ENCODE measurements at places on chromosomes 4 and X. TPM values are rescaled to one million over a fixed set of nuclear protein-coding genes. Genes with fewer than 3 reads are reported as not detected.

Gene MAGEB2
- not detected for total RNA-seq

GRCh38 chrX:55867181-55867651, 149.7 kb downstream of the RRAGB start:
- no peaks in the 10 kb centered on the region for H3K4me1 ChIP-seq
- H3K27me3 ChIP-seq = no peaks in the 10 kb centered on the region
- H3K27ac ChIP-seq = no peak overlapping the region

DNA sequence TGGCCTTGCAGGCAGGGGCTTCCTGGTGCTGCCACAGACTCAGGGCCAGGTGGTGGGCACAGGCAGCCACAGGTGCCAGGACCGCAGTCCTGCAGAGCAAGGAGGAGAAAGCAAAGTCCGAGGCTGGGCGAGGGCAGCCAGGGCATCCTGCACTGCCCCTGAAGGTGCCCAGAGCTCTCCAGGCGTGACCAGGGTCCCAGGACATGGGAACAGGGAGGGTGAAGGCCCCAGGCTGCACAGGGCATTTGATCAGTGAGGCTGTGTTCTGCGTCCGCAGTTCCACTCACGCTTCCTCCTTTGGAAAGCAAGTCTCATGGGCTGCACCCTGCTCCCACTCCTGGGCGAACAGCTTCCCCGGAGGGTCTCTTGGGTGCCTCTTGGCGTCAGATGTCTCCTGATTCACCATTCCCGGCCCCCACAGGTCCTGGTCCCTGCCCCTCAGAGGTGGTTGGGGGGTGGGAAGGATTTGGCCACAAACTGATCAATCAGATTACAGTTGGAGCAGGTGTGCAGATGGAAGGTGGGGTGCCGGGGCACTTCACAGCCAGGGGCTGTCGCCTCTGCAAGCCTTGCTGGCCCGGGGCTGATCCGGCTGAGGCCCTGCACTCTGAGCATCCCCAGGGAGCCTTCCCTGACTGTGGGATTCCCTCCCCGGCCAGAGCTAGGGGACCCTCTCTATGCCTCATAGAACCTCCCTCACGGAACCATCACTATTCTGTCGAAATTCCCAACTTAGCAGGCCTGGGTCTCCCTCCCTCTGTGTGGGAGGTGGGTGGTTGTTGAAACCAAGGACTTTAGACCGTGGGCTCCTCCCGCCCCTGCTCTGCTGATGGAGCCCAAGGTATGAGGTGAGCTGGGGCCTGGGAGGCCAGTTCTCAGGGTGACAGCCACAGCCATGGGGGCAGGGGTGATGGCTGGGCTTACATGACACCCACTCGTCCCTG, 3.3 kb downstream of the SH3TC1 start:
- H3K36me3 ChIP-seq = no peaks in the 10 kb centered on the region
- H3K4me3 ChIP-seq = peak overlapping the region; percentile 5
- H3K4me1 ChIP-seq = peaks cover 63% of the 10 kb centered on the region
- H3K27me3 ChIP-seq = peaks cover 7% of the 10 kb centered on the region
- no peak for DNase-seq

Gene PITX2
- 23.4 TPM for total RNA-seq

- H3K36me3 ChIP-seq = no peaks in the 10 kb centered on the region
- peaks cover 2% of the 10 kb centered on the region for H3K4me1 ChIP-seq
- no peak for DNase-seq
- no peak overlapping the region for H3K27ac ChIP-seq
Measured at GRCh38 chrX:110944311-110944750, 148.7 kb upstream of the CHRDL1 start.

DNA sequence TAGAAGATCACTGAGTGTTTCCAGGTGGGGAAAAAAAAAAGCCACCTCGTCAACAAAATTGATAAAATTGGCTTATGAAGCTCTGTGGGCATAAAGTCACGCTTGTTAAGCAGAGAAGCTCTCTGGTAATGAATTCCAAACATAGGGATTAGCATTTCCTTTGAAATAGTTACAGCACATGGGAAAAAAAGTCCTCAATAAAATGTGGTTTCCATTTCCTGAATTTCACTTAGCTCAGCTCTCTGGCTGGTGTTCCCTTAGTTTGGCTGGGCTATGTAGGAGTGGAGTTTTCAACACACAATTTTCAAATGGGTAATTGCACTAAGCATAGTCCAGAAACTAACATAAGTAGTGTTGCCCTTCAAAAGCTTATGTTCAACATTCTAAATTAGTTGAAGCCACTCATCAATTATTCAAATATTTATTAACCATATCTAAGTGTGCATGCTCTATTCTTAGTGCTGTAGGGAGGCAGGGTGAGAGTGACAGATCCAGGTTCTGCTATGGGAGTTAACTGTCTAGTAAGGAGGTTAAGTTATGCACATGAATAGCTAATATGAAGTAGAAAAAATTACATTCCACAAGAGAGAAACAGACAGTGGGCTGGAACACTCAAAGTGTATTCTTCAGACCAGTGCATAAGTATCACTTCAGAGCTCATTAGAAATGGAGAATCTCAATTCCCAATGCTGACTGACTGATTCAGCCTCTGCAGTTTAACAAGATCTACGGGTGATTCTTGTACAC, 445.7 kb downstream of the SMARCA1 start:
- DNase-seq = peak; percentile 79
- H3K27ac ChIP-seq = peak overlapping the region; percentile 37
- no peaks in the 10 kb centered on the region for H3K4me1 ChIP-seq

DNA sequence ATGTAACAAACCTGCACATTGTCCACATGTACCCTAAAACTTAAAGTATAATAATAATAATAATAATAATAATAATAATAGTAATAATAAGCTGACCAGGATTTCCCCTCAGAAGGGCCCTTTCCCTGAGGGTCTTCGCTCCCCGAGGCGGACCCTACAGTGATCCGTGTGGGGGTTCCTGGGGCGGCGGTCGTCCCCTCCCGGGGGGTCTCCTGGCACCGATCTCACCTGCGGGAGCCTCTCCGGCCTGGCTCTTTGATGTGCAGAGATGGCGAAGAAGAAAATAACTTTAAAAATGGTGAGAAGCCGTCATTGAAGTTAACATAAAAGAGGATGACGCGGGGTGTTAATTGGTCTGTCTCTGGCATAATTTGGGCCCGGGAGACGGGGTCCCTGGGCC, 48.2 kb upstream of the PPP2R3B start:
- H3K27ac ChIP-seq = no peak overlapping the region
- H3K36me3 ChIP-seq = no peaks in the 10 kb centered on the region
- H3K27me3 ChIP-seq = peaks cover 16% of the 10 kb centered on the region
- H3K4me3 ChIP-seq = no peak overlapping the region

DNA sequence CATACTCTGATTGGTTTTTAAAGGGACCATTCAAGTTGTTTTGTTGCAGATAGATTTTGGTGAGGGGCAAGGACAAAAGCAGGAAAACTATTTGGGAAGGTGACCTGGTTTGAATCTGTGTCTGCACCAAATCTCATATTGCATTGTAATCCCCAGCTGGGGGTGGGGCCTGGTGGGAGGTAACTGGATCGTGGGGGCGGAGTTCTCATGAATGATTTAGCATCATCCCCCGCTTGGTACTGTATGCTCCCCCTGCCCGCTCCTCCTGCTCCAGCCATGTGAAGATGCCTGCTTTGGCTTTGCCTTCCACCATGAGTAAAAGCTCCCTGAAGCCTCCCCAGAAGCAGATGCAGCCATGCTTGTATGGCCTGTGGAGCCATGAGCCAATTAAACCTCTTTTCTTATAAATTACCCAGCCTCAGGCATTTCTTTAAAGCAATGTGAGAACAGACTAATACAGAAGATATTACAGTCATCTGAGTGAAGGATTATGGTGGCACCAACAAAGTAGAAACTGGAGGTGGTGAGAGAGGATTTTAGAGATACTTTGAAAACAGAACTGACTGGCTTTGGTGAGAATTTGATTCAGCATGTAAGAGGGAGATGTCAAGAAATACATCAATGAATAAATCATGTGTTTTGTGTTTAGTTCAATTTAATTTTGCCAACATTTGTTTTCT, 14.4 kb downstream of the IL21 start:
- no peaks in the 10 kb centered on the region for H3K36me3 ChIP-seq
- H3K4me1 ChIP-seq = no peaks in the 10 kb centered on the region
- no peaks in the 10 kb centered on the region for H3K27me3 ChIP-seq
- H3K4me3 ChIP-seq = no peak overlapping the region

Gene FGF5
- 0.09 TPM for total RNA-seq

DNA sequence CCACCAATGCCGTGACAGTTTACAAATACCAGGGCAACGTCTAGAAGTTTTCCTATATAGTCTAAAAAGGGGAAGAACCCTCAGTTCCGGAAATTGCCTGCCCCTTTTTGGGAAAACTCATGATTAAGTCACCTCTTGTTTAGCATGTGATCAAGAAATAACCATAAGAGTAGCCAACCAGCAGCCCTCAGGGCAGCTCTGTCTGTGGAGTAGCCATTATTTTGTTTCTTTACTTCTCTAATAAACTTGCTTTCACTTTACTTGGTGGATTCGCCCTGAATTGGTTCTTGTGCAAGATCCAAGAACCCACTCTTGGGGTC, 20.0 kb upstream of the HOPX start:
- H3K4me1 ChIP-seq = peaks cover 8% of the 10 kb centered on the region
- no peak overlapping the region for H3K4me3 ChIP-seq
- no peaks in the 10 kb centered on the region for H3K36me3 ChIP-seq
- no peaks in the 10 kb centered on the region for H3K27me3 ChIP-seq
- H3K27ac ChIP-seq = no peak overlapping the region

- H3K27me3 ChIP-seq = no peaks in the 10 kb centered on the region
- H3K27ac ChIP-seq = peak overlapping the region; percentile 88
- peak overlapping the region; percentile 36 for H3K4me3 ChIP-seq
Measured at GRCh38 chr4:85779165-85779564, 304.2 kb downstream of the ARHGAP24 start.

Gene AMER1
- total RNA-seq = 6.2 TPM

DNA sequence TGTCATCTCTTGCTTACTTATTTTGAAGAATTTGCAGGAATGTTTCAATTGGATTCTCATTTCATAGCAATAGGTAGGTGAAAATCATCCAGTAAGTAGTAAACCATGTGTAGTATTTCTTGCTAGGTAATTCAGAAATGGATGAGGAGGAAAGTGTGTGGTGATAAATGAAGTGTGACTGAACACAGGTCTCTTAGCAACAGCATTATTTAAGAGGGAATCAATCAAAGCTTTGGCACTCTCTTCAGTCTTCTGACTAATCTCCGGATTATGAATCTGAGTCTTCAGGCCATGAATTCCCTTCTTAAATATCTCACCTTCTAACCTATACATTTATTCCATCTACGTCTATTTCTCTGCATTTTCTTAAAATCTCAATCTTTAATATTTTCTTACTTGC, 55.8 kb upstream of the ARHGAP24 start:
- DNase-seq = peak; percentile 23
- H3K36me3 ChIP-seq = no peaks in the 10 kb centered on the region
- H3K4me1 ChIP-seq = peaks cover 3% of the 10 kb centered on the region
- no peaks in the 10 kb centered on the region for H3K27me3 ChIP-seq
- H3K27ac ChIP-seq = no peak overlapping the region

Gene MAGED4
- total RNA-seq = 11.6 TPM

Gene CD38
- total RNA-seq = 0.44 TPM

DNA sequence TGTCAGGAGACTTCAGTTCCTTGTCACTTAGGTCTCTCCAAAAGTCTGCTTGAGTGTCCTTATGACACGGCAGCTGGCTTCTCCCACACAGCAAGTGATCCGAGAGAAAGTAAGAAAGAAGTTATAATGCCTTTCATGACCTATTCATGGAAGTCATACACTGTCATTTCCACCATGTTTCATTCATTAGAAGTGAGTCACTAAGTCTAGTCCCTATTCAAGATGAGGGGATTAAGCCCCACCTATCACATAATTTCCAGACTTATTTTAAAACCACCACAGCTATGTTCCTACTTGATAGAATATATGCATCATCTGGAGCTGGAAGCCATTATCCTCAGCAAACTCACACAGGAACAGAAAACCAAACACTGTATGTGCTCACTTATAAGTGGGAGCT, 25.2 kb upstream of the COL25A1 start:
- no peak overlapping the region for H3K4me3 ChIP-seq
- no peak overlapping the region for H3K27ac ChIP-seq
- no peaks in the 10 kb centered on the region for H3K4me1 ChIP-seq
- no peaks in the 10 kb centered on the region for H3K27me3 ChIP-seq
- no peak for DNase-seq
- no peaks in the 10 kb centered on the region for H3K36me3 ChIP-seq

Gene NXT2
- 6.5 TPM for total RNA-seq

GRCh38 chrX:136662104-136662503, 14.1 kb downstream of the CD40LG start:
- no peak for DNase-seq
- no peak overlapping the region for H3K27ac ChIP-seq
- H3K4me1 ChIP-seq = no peaks in the 10 kb centered on the region
- no peak overlapping the region for H3K4me3 ChIP-seq

DNA sequence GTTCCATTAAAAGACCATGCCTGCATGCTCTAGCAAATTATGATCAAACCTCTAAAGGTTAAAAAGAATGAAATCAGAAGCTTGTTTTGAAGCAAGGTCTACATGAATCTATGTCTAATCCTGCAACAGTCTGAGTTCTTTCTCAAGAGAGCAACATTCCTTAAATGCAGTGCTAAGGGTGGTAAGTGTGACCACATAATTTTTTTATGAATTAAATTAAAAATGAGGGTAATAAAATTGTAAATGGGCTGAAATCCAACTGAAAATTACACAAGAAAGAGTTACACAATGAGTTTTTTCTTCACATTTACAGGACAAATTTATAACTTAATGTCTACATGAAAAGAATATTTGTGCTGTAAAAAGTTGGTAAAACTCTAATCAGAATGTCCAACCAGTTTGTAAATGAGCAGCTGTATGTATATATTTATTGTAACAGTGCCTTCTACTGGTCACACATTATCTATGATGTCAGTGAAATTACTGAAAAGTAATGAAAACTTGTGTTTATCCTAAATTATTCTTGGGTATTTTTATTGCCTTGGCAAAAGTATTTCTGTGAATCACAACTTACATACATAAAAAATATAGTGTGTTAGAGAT, 336.3 kb upstream of the PITX2 start:
- H3K4me1 ChIP-seq = no peaks in the 10 kb centered on the region
- H3K27me3 ChIP-seq = no peaks in the 10 kb centered on the region
- H3K36me3 ChIP-seq = no peaks in the 10 kb centered on the region
- no peak overlapping the region for H3K4me3 ChIP-seq

GRCh38 chr4:67234296-67234695, 311.0 kb downstream of the CENPC start:
- DNase-seq = no peak
- no peak overlapping the region for H3K4me3 ChIP-seq
- H3K4me1 ChIP-seq = no peaks in the 10 kb centered on the region
- H3K27ac ChIP-seq = no peak overlapping the region

- no peaks in the 10 kb centered on the region for H3K4me1 ChIP-seq
- DNase-seq = no peak
- no peak overlapping the region for H3K4me3 ChIP-seq
- H3K36me3 ChIP-seq = no peaks in the 10 kb centered on the region
- no peak overlapping the region for H3K27ac ChIP-seq
Measured at GRCh38 chr4:187444061-187444460, 551.5 kb upstream of the ZFP42 start.

Gene MAGEA9
- total RNA-seq = not detected

DNA sequence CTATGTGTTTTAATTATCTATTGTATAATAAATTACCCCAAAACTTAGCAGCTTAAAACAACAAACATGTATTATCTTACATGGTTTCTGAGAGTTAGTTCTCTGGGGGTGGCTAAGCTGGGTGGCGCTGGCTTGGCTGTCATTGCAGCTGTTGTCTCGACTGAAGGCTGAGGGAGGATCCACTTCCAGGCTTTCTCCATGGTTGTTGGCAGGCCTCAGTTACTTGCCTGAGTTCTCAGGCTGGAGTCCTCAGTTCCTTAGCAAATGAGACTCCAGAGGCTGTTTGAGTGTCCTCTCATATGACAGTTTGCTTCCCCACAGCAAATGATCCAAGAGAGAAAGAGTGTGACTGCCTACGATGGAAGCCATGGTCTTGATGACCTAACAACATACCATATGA, 23.5 kb upstream of the GALNT7 start:
- no peaks in the 10 kb centered on the region for H3K4me1 ChIP-seq
- no peak overlapping the region for H3K4me3 ChIP-seq
- DNase-seq = peak; percentile 43

Measured in muscle of leg (tissue), 16 donors.